Heart right ventricle (tissue), 16 donors: ENCODE measurements at places on chromosomes 2 and 18. TPM values are rescaled to one million over a fixed set of nuclear protein-coding genes. Genes with fewer than 3 reads are reported as not detected.

Gene CREB1
- total RNA-seq, result 45.6 TPM

Gene HOXD3
- total RNA-seq, result 0.27 TPM

Gene TUBB8B
- not detected for total RNA-seq

Gene SKOR2
- total RNA-seq, result not detected
